Stimulated activated CD8-positive, alpha-beta memory T cell treated with anti-CD3 and anti-CD28 coated beads, Interleukin-15, amount 100 ng/mL, for 24 hours (primary cell): ENCODE measurements at places on chromosomes 1 and 21.

- DNase-seq: no peak
Observed at GRCh38 chr1:200103966-200104583, 76.6 kb downstream of the NR5A2 start.

DNA sequence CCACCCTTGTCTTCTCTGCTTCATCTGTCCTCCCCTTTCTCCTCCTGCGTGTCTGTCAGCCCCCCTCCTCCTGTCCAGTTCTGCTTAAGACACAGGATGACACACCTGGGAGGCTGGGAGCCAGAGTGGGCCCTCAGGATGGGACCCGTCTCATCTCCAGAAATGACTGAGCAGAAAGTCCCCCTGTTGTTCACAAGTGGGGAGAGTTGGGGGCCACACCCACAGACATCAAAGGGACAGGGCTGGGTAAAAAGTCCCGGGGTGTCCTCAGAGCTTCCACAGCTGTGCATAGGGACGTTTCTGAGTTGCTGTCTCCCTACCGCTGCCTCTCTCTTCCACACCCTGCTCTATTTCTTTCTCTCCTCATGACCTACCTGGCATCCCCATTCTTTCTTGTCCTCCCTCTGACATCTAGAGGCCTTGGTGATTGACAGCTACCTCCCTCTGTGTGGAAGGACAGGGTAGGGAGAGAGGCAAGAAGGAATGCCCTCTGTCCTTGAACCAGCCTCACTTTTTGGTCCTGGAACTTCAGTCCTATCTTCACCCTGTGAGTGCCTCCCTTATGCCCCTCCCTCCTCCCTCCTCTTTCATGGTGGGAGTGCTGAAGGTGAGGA is 19.5 kb upstream of the SH2D2A start:
- no peak for DNase-seq

GRCh38 chr1:92080128-92080985 is at the start of gene BTBD8:
Gene BTBD8 (plus strand): TSS chr1:92080345. CDS start chr1:92080572, 227 bp downstream.
- DNase-seq: peak; percentile 52

- no peak for DNase-seq
Observed at GRCh38 chr1:182596934-182597333, 7.3 kb downstream of the RGS16 start.

DNA sequence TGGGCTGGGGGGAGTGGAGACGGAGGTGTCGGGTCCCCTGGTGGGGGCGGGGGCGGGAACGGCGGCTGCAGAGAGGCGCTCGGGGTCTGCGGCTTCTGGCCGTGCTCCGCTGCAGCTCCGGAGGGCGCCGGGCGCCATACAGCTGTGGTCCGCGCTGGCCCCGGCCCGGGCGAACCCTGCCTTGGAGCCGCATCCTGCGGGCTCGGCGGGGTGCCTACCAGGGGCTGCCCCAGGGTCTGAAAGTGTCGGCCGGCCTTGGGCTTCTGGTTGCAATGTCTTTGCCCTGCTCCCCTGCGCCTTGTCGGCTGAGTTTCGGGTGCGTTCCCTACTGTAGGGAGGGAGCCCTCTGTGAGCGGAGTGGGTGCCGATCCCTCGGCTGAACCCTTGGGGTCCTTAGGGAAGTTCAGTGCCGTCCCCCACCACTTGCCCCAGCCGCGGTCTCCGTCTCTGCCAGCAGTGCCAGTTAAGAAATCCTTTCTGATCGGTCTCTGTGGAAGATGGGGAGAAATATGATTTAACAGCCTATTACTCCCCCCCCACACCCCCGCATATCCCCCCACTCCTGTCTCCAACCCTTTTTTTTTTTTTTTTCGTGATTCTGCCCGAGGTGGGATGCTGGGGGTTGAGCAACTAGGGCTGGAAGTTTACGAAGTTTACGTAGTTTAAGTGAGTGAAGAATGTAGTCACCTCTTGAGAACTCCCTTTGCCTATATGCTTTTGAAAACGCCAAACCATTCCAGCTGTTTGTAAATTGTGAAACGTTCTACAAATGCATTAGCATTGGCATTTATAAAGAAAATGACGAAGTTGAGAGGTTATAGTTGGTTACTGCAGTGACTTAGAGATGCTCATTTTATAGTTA is 588 bp downstream of the NEXN start:
- no peak for DNase-seq

DNA sequence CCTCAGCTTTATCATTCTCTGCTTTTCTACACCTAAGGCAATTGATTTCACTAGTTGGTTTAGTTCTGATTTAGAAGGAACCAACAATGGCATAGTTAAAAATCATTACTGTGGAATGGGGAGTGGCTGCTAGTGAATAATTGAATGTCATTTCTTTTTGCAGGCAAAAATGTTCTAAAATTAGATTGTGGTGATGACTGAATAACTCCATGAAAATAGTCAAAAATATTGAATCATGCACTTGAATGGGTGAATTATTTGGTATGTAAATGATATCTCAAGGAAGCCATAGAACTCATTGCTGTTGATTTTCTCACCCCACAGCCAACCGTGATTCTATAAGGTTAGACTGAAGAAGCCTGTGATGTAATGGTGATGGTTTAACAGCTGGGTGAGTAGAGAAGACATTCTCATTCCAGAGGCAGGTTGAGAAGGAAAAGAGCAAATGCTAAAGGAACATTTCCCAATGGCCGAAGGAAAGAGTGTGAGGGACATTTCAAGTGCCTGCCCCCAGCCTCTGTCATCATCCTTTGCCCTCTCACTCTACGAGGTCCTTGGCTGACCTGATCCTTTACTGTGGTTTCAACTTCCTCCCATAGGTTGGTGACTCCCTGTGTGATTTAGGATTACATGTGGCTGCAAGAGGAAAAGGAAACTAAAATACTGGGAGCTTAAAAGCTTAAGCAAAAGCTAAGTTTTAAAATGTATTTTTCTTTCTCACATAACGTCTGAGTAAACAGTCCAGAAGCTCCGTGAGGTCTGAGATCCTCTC is 12.5 kb downstream of the OVAAL start:
- no peak for DNase-seq

GRCh38 chr21:29520171-29520570 is 221.4 kb downstream of the BACH1 start:
- no peak for DNase-seq

DNA sequence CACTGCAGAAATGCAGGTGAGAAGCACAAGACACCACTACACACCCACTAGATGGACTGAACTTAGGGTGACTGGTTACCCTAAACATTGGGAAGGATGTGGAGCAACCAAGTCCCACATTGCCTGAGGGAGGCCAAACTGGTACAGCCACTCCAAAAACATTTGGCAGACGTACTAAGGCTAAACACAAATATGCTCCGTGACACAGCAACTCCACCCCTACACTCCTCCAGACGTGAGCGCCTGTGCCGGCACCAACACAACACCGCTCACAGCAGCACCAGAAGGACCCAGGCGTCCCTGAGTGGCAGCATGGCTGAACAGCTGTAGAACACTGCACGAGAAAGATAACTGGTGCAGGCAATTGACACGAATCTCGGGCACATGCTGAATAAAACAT is 14.7 kb downstream of the PTTG1IP start:
- no peak for DNase-seq

- no peak for DNase-seq
Observed at GRCh38 chr1:11678442-11678841, 2.5 kb downstream of the MAD2L2 start.

- DNase-seq: no peak
Observed at GRCh38 chr1:115170377-115170776, 81.1 kb upstream of the TSPAN2 start.

GRCh38 chr1:48222501-48223242 is at the start of gene SLC5A9:
Gene SLC5A9 (plus strand): TSS chr1:48222716. CDS start chr1:48222737, 21 bp downstream.
- no peak for DNase-seq
